Nephron progenitor cell (in vitro differentiated cells): ENCODE measurements at places on chromosomes 11 and 22.
A peak's percentile ranks its signal among the peaks of the same experiment; 100 is the strongest.

DNA sequence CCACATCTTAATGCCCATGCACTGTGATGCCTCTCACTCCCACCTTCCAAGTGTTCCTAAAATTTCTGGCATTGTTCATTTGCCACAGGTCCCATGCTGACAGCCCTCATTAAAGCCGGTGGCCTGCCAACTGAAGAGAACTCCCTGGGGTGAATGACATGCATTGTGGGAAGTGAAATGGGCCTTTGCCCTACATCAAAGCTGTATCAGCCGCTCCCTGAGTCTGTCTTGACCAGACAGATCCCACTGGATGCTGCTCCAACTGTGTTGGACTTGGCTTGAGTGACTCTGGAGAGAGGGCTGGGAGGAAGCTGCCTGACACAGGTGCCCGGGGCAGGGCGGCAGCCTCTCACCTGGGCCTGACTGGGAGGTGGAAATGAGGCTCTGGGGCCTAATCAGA, 8.8 kb upstream of the SEC14L4 start:
- no peak for DNase-seq
- H3K36me3 ChIP-seq, result no peaks in the 10 kb centered on the region
- no peaks in the 10 kb centered on the region for H3K27me3 ChIP-seq

DNA sequence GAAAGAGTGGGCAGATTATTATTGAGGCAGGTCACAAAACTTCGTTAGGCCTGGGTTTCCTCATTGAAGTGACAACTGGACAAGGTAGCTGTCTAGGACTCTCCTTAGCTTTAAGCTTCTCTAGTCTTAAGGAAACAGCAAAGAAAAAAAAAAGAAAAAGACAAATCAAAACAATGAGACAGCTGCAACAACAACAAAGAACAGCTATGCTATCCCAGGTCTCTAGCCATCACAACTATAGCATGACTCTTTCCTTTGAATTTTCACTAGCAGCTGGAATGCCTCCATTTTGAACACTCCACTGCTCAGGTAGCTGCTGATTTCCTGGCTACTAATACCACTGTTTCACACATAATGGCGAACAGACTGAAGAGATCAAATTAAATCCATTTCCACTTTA, 302.4 kb upstream of the SORL1-AS1 start:
- no peaks in the 10 kb centered on the region for H3K36me3 ChIP-seq
- no peak overlapping the region for H3K4me3 ChIP-seq
- peaks cover 3% of the 10 kb centered on the region for H3K27me3 ChIP-seq
- no peak for DNase-seq

DNA sequence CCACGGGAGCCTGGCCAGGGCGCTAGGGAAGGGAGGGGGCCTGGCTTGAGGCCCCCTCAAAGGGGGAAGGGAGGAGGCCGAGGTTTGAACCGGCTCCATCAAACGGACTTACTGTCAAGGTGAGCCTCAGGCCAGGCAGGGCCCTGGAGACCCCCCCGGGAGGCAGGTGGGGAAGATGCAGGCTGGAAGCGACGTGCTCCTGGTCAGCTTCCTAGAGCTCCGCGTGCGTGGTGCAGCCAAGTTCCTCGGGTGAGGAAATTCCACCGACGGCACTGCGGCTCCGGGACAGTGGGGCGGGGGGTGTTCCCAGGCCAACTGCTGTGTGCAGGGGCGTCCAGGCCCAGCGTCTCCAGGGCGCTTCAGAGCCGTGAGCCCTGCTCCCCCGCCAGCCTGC, 7.2 kb upstream of the TRABD start:
- peaks cover 19% of the 10 kb centered on the region for H3K4me1 ChIP-seq
- peak; percentile 7 for DNase-seq
- no peak overlapping the region for H3K27ac ChIP-seq
- no peak overlapping the region for H3K4me3 ChIP-seq
- H3K36me3 ChIP-seq, result no peaks in the 10 kb centered on the region

DNA sequence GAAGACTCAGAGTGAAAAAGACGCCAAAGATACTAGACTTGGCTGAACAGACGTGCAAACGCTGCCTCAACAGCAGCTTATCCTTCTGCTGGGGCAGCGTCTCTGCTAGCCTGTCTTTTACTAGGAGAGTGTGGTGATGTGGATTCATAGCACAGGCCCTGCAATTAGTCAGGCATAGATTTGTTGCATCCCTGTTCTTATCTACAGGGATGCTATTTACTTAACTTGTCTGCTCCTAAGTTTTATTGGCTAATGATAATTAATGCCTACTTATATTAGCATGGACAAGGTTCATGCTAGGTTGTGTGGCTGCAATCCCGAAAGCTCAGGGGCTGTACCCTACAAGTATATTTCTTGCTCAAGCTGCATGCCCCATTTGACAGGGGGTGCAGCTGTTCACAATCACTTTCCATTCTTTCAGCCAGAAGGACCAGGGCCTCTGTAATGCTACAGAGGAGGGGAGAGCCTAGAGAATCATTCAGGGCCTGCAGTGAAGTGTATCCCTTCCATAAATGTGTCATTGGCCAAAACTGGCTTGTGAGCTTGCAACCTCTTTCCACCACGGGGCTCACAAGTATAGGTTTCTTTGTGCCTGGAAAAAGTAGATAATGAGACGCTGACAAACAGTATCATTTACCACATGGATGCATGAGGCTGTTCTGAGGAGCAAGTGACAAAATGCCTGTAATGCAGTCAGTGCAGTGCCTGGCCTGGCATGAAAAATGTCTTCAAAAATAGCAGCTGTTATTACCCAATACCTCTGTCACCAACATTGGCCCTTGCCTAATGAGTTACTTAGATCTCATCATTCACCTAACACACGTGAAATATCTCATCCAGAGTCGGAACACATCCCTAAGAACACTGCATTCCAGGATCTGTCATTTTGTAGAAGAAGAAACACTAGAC, 685.8 kb upstream of the API5 start:
- DNase-seq, result no peak
- H3K4me1 ChIP-seq, result peaks cover 26% of the 10 kb centered on the region
- H3K36me3 ChIP-seq, result no peaks in the 10 kb centered on the region
- H3K4me3 ChIP-seq, result no peak overlapping the region
- H3K27ac ChIP-seq, result no peak overlapping the region
- H3K27me3 ChIP-seq, result no peaks in the 10 kb centered on the region

DNA sequence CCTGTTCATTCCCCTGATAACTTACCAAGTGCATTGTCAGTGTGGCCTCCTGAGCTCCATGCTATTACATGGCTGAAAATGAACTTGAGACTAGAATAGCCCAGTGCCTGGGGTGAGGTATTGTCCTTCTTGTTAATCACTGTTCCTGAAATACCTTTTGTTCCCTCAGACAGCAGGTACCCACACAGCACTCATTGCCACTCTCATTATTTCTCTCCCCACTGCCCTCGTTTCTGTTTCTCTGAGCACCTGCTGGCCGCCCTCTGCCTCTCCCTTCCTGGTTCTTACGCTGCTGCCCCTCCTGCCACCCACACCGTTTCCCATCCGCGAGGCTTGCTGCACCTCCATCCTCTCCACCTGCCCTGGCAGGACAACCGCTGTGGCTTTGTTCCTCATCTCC, 36.9 kb upstream of the RAB1B start:
- H3K36me3 ChIP-seq, result peaks cover 54% of the 10 kb centered on the region
- peaks cover 30% of the 10 kb centered on the region for H3K4me1 ChIP-seq
- no peak overlapping the region for H3K4me3 ChIP-seq
- no peak overlapping the region for H3K27ac ChIP-seq
- H3K27me3 ChIP-seq, result peaks cover 9% of the 10 kb centered on the region

- H3K27me3 ChIP-seq, result peaks cover 10% of the 10 kb centered on the region
- peak overlapping the region; percentile 31 for H3K4me3 ChIP-seq
- peak; percentile 20 for DNase-seq
- H3K27ac ChIP-seq, result no peak overlapping the region
Measured at GRCh38 chr22:45237065-45237990, 3.4 kb downstream of the KIAA0930 start.

GRCh38 chr11:45924927-45925326, 2.5 kb downstream of the LARGE2 start:
- peaks cover 61% of the 10 kb centered on the region for H3K27me3 ChIP-seq
- no peaks in the 10 kb centered on the region for H3K36me3 ChIP-seq
- no peak for DNase-seq
- no peak overlapping the region for H3K27ac ChIP-seq
- peaks cover 30% of the 10 kb centered on the region for H3K4me1 ChIP-seq

- DNase-seq, result peak; percentile 27
- peaks cover 10% of the 10 kb centered on the region for H3K36me3 ChIP-seq
- H3K27ac ChIP-seq, result peak overlapping the region; percentile 89
- H3K27me3 ChIP-seq, result peaks cover 3% of the 10 kb centered on the region
- H3K4me3 ChIP-seq, result peak overlapping the region; percentile 92
Measured at GRCh38 chr22:32475468-32476010, 928 bp downstream of the FBXO7 start.

DNA sequence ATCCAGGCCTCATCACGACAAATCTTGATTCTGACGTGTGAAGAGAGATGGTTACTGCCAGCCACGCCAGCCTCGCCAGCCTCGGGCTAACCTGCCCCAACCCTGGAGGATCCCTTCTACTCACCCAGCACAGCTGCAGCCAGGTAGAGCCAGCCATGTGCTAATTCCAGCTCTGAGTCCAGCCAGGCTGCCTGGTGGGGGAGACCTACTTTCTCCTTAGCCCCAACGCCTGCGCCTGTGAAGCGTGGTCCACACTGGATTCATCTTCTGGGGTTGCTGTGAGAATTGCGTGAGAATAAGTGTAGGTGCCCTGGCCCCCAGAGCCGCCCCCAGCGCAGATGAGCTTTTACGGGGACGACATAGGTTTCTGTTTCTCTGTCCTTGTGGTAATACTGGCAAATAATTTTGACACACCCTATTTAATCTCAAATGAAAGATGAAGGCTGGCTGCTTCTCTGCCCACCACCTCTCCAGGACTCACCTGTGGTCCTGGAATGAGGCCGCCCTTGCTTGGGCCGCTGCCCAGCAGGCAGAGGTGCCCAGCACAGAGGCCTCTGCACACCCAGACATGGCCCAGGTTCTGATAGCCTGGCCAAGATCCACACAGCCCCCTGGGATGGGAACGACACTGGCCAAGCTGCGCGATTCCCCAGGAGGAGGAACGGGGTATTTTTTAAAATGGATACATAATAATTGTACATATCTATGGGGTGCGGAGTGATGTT, 528.4 kb downstream of the TBC1D22A start:
- H3K4me1 ChIP-seq, result no peaks in the 10 kb centered on the region
- H3K27ac ChIP-seq, result no peak overlapping the region
- H3K36me3 ChIP-seq, result no peaks in the 10 kb centered on the region
- H3K27me3 ChIP-seq, result peaks cover 3% of the 10 kb centered on the region
- no peak overlapping the region for H3K4me3 ChIP-seq

DNA sequence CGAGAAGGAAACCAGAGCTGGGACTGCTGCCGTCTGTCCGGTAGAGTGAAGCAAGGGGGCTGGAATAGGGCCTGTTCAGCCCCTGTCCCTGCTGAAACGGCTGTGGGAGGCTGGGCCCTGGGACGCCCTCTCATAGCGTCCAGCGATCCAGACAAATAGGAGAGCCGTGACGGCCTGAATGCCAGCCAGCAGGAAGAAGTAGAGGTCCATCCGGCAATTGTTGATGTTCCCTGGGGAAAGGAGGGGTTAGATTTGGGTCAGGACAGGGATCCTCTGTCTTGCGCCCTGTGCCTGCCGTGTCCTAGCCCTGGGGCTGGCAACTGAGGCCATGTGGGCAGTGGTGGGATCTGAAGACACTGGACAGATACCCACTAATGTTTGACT, 12.9 kb downstream of the TMEM132A start:
- H3K27me3 ChIP-seq, result peaks cover 5% of the 10 kb centered on the region
- no peak for DNase-seq
- H3K27ac ChIP-seq, result peak overlapping the region; percentile 94
- H3K36me3 ChIP-seq, result peaks cover 23% of the 10 kb centered on the region
- H3K4me3 ChIP-seq, result no peak overlapping the region
- peaks cover 35% of the 10 kb centered on the region for H3K4me1 ChIP-seq

DNA sequence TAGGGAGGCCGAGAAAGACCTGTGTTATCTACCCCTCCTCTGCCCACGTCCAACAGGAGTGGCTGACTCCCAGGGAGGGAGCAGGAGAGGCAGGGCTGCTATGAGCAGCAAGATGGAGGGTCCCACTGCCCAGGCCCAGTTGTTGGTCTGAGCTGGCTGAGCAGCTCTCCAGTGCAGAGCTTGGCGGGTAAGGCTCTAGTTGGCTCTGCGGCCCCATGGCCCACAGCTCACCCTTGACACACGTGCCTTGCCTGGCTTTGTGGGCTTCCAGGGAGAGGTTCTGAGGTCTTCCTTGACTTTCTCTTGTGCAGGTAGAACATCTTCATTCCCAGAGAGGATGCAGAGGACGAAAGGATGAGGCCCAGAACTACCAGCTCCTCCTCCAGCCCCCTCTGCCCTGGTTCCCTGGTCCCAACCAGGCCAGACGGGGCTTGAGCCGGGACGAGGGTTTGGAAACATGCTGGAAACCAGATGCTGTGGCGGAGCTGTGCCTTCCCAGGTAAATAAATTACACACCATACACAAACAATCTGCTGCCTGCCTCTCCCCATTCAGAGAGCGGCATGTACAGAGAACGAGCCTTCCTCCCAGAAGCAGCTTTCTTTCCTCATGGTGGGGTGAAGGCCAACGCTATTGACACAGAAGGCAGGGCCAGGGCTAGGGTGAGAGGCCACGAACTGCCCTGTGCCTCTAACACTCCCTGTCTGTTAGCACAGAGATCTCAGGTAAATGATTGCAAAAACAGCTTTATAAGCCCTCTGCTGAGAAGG, 48.1 kb downstream of the DSCAML1 start:
- H3K27me3 ChIP-seq, result peaks cover 48% of the 10 kb centered on the region
- H3K36me3 ChIP-seq, result no peaks in the 10 kb centered on the region
- peaks cover 39% of the 10 kb centered on the region for H3K4me1 ChIP-seq
- H3K27ac ChIP-seq, result no peak overlapping the region

- peaks cover 3% of the 10 kb centered on the region for H3K27me3 ChIP-seq
- no peak overlapping the region for H3K27ac ChIP-seq
- no peak overlapping the region for H3K4me3 ChIP-seq
Measured at GRCh38 chr22:30863081-30863833, 105.3 kb downstream of the MORC2 start.

- peaks cover 8% of the 10 kb centered on the region for H3K27me3 ChIP-seq
- no peak overlapping the region for H3K4me3 ChIP-seq
- peaks cover 13% of the 10 kb centered on the region for H3K4me1 ChIP-seq
- H3K27ac ChIP-seq, result peak overlapping the region; percentile 60
- DNase-seq, result no peak
Measured at GRCh38 chr22:24763872-24764485, 10.5 kb downstream of the PIWIL3 start.
